ENCODE measurements at places on chromosomes 3 and 15.

GRCh38 chr3:13365390-13366379 lies 54.4 kb downstream of the NUP210 start:
- DNase-seq: no peak

GRCh38 chr3:100521439-100521845 lies 29.0 kb downstream of the TMEM45A start:
- peak; percentile 55 for DNase-seq

GRCh38 chr3:81760215-81760614 lies 1.2 kb downstream of the GBE1 start:
- no peak for DNase-seq

- peak; percentile 56 for DNase-seq
Measured at GRCh38 chr15:79540551-79540950, 108.4 kb downstream of the MINAR1 start.

GRCh38 chr15:45635191-45635638 lies 386 bp downstream of the SQOR start:
- no peak for DNase-seq

GRCh38 chr3:178058629-178059028 lies 477.6 kb upstream of the KCNMB2 start:
- no peak for DNase-seq

GRCh38 chr15:43826508-43827341 lies at the start of gene WDR76:
Gene WDR76, plus strand, starts transcription at chr15:43827002. Its CDS starts 31 bp downstream, at chr15:43827033.
- peak; percentile 87 for DNase-seq

DNA sequence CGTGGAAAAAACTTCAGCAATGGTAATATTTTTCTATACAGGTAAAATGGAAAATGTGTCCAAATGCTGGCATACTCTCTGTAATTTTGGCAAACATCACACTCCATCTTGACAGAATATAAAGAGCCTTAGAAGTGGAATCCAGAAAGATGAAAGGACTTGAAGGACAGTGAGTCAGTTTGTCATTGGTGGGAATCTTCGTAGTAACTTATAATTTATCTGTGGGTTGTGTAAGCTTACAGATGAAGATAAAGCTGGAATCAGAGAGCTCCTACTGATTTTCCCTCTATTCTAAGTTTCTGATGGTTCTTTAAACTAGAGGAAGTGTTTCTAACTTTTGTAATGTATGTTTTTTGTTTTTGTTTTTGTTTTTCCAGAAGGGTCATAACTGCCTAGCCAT lies 8.7 kb upstream of the PDZRN3 start:
- no peak for DNase-seq

GRCh38 chr3:196883361-196883760 lies 15.6 kb downstream of the SENP5 start:
- no peak for DNase-seq

GRCh38 chr3:188749010-188749617 lies 422.7 kb upstream of the TPRG1 start:
- DNase-seq: peak; percentile 45

- no peak for DNase-seq
Measured at GRCh38 chr3:69403454-69403853, 17.6 kb upstream of the FRMD4B start.

GRCh38 chr15:83698294-83698693 lies 44.4 kb downstream of the ADAMTSL3 start:
- DNase-seq: no peak

DNA sequence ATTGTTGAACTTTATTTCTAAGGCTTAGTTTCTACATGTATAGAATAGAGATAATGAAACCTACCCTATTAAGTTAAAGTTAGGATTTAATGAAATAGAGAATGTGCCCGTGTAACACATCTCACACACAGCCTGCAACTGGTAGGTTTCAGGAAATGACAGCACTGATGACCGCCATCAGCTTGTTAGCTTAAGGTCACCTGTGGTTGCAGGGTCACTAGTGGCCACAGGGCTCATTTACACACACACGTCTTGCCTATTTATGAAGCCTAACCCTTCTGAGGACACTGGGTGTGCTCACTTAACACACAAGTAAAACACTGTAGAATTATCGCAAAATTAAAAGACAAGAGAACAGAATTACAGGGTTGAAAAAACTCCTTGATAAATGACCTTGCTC lies 20.1 kb downstream of the CHRM5 start:
- no peak for DNase-seq

- no peak for DNase-seq
Measured at GRCh38 chr15:101171954-101172353, 79.9 kb downstream of the CHSY1 start.

DNA sequence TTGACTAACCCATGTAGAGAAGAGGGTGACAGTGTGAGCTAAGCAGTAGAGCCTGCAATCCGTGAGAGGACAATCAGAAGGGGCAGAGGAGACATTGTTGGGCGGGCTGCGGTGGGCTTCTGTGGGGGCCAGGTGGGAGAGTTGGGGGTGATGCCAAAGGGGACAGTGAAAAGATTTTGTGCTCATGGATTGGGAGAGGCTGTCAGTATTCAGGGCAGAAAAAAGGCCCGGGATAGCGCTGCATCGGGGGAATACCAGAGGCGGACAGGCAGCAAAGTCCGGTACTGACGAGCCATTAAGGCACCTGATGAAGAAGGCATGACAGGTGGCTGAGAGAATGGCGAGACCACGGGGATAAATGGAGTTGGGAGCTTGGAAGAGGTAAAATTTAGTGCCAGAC lies 1.3 kb upstream of the PXYLP1 start:
- DNase-seq: no peak

DNA sequence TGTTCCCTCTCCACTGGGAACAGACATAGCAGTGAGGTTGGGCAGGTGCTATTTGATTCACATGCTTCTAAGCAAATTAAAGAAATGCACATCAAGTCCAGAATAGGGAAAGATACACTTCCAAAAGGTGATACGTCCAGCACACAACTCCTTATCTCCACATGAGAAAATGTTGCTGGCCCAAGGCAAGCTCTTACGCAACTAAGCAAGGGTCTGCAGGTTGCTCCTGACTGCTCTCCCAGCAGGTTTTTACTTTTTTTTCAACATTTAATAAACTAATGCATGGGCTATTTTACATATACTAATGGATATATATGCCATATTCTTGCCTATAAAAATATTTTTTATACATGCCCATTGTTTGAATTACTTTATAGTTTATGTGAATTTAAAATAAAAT lies 818.5 kb upstream of the ROBO1 start:
- no peak for DNase-seq

DNA sequence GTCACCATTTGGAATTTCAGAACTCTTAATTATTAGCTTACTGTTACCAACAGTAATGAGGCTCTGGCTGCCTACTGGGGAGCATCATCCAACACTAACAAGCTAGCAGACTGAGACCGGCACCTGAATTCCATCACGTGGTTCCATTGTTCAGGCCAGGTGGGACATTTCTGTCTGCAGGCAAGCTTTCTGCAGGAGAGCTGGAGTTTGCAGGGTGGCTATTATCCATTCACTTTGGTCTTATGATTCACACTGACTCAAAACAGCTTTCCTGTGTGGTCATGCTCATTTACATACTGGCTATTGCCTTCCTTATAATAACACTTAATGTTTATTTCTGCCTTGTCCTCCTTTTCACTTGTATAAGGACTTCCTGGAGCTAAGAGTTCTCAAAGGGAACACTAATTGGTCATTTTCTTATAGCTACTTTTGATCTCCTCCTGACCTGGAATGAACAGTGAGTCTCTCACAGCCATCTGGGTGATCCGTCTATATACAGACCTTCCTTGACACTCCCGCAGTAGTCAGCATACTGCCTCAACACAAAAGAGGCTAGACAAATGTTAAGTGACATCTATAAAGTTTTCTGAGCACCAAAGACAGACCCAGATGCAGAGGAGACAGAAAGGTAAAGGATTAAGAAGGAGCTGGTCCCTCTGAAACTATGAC lies 695.4 kb downstream of the FHIT start:
- DNase-seq: no peak

DNA sequence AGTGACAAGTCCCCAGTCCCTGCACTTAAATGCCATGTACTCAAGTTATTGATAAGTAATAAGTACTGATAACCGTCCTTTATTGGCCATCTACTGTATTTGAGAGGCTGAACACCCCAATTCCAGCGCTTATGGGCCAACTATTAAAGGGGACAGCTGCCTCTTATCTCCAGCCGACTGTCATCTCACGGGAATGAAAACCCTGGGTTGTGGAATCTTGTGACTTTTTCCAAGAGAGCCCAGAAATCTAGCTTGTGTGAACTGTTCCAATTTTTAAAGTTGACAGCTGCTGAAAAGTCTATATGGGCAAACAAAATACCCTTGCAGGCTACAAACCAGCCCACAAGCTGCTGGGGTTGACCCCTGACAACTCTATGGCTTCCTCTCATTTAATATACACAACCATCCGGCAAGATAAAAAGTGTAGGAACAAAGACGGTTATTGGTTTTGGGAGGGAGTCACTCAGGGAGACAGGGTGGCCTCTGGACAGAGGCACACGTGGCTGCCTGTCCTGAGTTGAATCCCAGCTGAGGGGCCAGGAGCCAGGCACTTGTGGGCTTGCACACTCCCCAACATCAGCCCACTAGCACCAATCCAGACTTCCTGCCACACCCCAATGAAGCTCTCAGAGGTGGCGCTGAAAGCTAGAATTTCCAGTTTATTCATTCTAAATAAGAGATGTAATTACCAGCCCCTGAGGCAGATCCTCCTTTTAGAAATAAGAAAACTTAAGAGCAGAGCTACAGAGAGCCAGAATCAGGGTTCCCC lies 16.2 kb downstream of the SPSB4 start:
- no peak for DNase-seq

DNA sequence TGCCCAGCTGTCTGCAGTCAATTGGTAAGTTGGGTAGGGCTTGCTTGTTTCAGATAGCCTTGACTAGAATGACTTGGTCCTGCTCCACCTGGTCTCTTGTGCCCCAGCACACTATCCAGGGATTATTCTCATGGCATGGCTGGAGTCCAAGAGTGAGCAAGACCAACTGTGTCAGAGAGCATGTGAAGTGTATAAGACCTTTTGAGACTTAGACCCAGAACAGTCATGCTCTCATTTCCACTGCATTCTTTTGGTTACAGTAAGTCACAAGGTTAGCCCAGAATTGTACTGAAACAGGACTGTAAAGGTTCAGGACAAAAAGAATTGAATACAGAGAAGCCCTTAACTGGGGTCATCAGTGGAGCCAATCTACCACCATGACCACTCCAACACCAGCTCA lies 650.8 kb upstream of the ADAMTS9 start:
- no peak for DNase-seq

- DNase-seq: no peak
Measured at GRCh38 chr3:185401319-185401955, 38.5 kb downstream of the MAP3K13 start.

DNA sequence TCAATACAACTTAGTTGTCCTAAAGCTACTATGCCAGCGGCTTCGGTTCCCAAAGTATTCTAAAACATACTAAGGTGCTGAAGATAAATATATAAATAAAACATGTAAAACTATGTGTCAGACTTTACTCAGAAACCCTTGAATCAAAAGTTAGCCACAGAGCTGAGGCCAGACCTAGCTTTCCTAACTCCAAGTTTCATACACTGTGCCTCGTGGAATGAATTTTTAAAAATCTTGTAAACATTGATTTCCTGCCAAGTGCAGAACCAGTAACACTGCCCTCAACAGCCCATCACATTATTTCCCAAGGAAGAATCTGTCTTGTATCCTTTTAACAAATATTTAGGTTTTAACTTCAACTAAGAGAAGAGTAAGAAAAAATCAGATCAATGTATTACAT lies 36.4 kb downstream of the TAMM41 start:
- no peak for DNase-seq

GRCh38 chr3:36397841-36398240 lies 17.5 kb downstream of the STAC start:
- DNase-seq: no peak

- no peak for DNase-seq
Measured at GRCh38 chr3:129888771-129889170, 4.7 kb downstream of the TMCC1 start.

DNA sequence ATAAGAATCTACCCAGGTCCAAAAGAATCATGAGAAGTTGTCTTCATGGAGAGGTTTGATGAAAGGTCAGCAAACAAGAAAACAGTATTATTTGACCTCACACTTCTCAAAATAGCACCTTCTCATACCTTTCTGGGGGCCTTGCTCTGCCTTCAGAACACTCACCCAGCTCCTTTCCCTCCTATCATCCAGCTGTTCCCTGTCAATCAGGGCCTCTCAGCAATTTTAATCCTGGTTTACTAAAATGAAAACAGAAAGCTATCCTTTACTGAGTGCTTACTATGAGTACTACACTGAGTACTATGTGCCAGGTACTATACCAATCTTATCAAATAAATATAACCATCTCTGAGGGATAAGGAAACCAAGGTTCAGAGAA lies 138.6 kb downstream of the GAP43 start:
- DNase-seq: no peak

DNA sequence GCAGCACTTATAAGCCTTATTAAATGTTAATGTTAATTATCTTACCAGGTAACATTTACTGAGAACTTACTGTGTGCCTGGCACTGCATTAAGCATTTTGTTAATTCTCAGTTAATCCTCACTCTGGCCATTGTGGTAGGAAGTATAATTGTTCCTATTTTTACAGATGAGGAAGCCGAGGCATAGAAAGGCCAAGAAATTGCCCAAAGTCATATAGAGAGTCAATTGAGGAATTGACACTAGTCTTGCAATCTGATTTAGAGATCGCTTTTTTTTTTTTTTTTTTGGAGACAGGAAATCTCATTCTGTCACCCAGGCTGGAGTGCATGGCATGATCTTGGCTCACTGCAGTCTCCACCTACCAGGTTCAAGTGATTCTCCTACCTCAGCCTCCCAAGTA lies 132.6 kb upstream of the PROK2 start:
- peak; percentile 91 for DNase-seq

GRCh38 chr15:71083349-71083748 lies 31.9 kb upstream of the THSD4 start:
- DNase-seq: no peak

GRCh38 chr3:147304756-147305155 lies 101.6 kb downstream of the ZIC4 start:
- DNase-seq: no peak

- peak; percentile 37 for DNase-seq
Measured at GRCh38 chr3:58868097-58868779, 181.6 kb downstream of the CFAP20DC start.

DNA sequence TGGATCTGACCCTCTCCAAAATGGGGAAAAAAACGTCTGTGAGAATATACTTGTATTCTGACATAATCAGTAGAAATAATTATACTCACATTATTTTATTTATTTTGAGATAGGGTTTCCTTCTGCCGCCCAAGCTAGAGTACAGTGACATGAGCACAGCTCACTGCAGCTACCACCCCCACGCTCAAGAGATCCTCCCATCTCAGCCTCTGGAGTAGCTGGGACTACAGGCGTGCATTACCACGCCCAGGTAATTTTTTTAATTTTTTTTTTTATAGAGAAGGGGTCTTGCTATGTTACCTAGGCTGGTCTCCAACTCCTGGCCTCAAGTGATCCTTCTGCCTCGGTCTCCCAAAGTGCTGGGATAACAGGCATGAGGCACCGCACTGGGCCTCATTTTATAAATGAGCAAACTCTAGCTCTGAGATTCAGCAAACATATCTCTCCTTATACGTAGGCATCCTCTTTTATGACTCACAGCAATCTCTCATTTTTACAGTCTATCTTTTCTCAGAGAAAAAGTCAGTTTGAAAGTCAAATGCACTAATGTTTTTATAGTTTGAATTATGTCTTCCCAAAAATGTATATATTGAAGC lies 989 bp upstream of the VGLL3 start:
- no peak for DNase-seq

GRCh38 chr3:29919571-29919970 lies 638.7 kb downstream of the RBMS3 start:
- DNase-seq: no peak

GRCh38 chr3:178404961-178405360 lies 131.3 kb upstream of the KCNMB2 start:
- no peak for DNase-seq

All from inflammatory macrophage (primary cell).